ENCODE measurements at places on chromosomes 6 and 20.

- DNase-seq, result no peak
Observed at GRCh38 chr6:61210549-61210948, 1075.5 kb downstream of the KHDRBS2 start.

DNA sequence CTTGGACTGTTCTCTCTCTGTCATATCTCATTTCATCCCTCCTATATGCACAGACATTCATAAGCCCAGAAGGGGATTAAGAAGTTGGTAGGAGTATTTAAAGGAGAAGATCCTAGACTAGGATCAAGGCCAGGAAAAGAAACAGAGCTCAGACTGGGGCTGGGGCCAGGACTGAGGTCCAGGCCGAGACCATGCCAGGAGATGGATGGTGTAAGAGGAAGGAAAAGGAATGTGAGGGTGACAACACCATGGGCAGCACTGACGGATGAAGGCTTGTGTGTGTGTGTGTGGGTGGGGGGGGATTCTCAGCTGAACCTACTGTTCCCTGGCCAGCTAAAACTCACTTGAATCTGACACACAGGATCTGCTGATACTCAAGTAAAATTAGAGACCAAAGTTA is 182.1 kb downstream of the KIF6 start:
- DNase-seq, result no peak

DNA sequence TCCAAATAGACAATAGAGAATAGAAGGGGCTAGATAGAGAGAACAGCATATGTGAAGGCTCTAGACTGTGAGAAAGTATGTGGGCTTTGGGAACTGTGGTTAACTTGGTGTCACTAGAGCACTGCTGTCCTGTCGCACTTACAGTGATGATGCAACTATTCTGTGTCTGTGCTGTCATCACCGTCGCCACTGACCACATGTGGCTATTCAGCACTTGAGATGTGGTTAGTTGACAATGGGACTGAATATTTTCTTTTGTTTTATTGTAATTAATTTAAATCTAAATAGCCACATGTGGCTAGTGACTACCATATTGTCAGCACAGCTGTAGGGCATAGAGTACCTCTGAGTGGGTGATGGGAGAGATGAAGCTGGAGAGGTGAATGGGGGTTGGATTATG is 39.0 kb upstream of the IFNGR1 start:
- DNase-seq, result no peak

- peak; percentile 79 for DNase-seq
Observed at GRCh38 chr6:26312501-26313397, 52.2 kb upstream of the BTN3A2 start.

DNA sequence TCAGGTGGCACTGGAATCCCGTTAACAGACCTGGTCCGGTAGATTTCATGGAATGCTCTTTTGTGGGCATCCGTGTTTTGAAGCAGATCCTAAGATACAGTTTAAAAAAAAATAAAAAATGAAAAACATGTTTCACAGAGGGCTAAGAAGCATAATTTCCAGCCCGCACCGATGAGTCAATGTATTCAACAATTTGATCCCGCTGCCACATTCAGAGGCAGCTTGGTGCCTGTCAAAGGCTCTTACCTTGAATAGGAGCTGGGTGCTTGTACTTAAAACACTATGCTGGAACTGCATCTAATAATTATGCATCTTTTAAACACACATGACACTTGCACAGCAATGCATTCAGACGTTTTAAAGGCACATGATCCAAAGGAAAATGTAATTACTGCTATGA is 164.8 kb downstream of the SYNE1 start:
- DNase-seq, result no peak

- no peak for DNase-seq
Observed at GRCh38 chr6:145815309-145816274, 997 bp upstream of the FBXO30 start.

GRCh38 chr20:51210084-51210483 is 187.2 kb upstream of the KCNG1 start:
- no peak for DNase-seq

DNA sequence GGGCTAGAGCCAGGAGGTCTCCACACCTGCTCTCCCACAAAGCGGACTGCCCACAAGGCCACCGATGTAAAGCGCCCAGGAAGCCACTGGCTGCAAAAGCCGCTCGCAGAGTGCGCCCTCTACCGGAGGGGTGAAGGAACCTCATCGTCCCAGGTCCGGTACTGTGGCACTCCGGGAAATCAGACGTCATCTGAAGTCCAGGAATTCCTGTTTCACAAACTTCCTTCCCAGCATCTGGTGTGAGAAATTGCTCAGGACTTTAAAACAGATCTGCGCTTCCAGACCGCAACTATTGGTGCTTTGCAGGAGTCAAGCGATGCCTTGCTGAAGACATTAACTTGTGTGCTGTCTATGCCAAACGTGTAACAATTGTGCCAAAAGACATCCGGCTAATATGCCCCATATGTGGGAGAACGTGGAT is 115.1 kb upstream of the ARID1B start:
- DNase-seq, result no peak

- DNase-seq, result no peak
Observed at GRCh38 chr6:81766482-81767069, 14.1 kb upstream of the TENT5A start.

- DNase-seq, result no peak
Observed at GRCh38 chr6:41469156-41470028, 76.8 kb upstream of the FOXP4 start.

- DNase-seq, result no peak
Observed at GRCh38 chr20:33725607-33726264, 5.6 kb upstream of the PXMP4 start.

- no peak for DNase-seq
Observed at GRCh38 chr6:55704421-55704820, 125.4 kb upstream of the HMGCLL1 start.

GRCh38 chr20:23251779-23252178 is 98.8 kb upstream of the NXT1 start:
- DNase-seq, result no peak

GRCh38 chr6:87851674-87852299 is 149.8 kb upstream of the AKIRIN2 start:
- DNase-seq, result no peak

DNA sequence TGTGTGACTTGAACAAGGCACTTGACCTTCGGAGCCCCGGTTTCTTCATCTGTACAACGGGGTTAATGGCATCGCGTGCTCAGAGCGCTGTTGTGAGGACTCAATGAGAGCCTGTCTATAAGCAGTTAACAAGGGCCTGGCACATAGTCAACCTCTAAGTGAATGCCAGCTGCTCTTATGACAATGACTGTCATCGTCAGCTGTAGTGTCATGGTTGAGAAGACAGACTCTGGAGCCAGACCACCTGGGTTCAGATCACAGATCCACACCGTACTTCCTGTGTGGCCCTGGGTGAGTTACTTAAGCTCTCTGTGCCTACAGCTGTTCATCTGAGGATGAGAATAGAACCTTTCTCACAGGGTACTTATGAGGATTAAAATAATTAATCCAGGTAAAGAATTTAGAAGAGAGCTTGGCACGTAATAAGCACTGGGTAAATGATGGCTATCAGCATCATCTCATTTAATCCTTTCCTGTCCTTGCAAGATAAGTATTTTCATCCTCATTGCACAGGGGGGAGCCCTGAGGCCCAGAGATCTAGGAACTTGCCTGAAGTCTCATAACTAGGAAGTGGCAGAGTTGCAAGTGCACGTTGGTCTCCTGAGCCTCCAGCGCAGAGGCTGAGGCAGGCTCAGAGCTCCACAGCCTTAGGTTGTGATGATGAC is 105.3 kb downstream of the EYA2 start:
- peak; percentile 73 for DNase-seq

- no peak for DNase-seq
Observed at GRCh38 chr6:30618270-30618797, 694 bp downstream of the MRPS18B start.

DNA sequence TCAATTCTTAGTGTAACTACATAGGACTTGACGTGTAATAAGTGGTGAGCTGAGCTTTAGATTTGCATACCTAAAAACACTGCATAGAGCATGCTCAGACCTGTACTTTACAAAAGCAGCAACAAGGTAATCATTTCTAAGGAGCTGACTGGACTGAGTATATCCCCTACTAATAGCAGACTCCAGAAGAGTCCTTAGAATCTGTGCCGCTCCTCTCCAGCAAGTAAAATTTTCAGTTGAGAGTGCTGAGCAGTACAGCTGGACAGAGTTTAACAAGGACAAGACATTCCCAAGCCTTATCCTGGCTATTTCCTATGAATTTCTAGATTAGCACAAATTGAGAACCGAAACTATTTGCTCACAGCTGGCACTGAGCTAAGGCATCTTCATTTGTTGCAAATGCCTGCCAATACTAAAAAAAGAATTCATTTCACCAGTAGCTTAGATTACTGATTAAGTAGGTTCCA is 26.1 kb upstream of the KLHL31 start:
- no peak for DNase-seq

- DNase-seq, result peak; percentile 92
Observed at GRCh38 chr6:168377484-168377855, 57.9 kb upstream of the DACT2 start.

- DNase-seq, result no peak
Observed at GRCh38 chr20:55953201-55953600, 52.1 kb downstream of the CBLN4 start.

DNA sequence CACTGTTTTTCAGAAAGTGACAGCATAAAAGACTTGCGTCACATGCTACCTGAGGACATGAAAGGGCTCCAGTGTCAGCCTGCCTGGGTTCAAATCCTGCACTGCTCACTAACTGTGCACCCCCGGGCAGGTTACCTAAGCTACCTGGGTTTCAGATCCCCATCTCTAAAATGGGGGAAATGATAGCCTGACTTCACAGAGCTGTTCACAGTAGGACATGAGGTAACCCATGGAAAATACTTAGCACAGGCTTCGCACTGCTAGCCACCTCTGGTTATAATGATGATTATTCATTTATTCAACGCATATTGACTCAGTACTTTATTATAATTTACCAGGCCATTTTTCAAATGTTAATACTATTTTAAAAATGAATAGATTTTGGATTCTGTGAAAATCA is 23.0 kb downstream of the TBC1D7 start:
- DNase-seq, result no peak

- DNase-seq, result no peak
Observed at GRCh38 chr6:54574671-54575070, 266.4 kb downstream of the TINAG start.

DNA sequence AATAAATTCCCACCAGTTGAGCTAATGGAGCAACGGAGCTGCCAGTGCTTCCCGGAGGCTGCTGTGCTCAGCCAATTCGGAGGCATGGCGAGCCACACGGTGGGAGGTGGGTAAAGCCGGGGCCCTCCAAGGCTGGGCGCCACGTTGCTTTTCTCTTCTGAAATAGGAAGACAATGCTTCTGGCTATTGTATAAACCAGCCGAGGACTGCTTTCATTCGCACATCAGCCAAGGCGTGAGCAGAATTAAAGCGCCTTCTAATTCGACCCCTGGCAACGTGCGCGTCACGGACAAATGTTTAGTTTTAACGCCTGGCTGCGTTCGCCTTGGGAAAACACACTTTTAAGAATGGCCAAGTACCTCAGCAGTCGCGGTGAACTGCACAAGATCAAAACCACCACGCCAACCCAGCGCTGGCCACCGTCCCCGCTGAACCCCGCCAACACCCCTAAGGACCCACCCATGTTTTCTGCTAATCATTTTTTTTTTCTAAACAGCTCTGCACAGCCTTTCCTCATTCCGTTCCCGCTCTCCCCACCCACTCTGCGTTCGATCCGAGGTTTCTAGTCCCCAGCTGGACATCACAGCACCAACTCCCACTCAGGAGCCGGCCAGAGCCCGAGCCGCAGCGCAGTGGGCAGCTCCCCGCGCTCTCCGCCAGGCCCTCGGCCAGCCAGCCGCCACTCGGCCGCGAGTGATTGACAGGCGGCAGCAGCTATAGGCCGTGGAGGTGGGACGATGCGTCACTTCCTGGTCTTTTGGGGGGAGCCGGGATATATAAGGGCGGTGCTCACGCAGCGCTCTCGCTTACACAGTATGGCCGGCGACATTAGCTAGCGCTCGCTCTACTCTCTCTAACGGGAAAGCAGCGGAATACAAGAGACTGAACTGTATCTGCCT is at the start of gene AMD1:
Gene AMD1 (plus strand): TSS at position 805 of the 899 bp plus-strand sequence. CDS start 321 bp downstream, outside the sequence.
- DNase-seq, result peak; percentile 96

- DNase-seq, result no peak
Observed at GRCh38 chr6:141199074-141199473, 933.7 kb upstream of the GJE1 start.

DNA sequence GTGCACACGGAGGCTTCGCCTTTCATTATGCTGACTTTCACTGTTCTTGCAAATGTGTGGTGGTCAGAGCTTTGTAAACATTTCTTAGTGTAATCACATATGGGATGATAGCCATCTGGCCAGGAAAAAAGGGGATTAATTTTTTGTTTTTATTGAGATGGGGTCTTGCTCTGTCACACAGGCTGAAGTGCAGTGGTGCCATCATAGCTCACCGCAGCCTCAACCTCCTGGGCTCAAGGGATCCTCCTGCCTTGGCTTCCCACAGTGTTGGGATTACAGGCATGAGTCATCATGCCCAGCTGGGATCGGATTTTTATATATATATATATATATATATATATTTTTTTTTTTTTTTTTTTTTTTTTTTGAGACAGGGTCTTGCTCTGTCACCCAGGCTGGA is 11.0 kb upstream of the TIAM2 start:
- DNase-seq, result no peak

- DNase-seq, result no peak
Observed at GRCh38 chr6:129507846-129508245, 202.1 kb downstream of the ARHGAP18 start.

- DNase-seq, result no peak
Observed at GRCh38 chr20:55783381-55783780, 221.9 kb downstream of the CBLN4 start.

DNA sequence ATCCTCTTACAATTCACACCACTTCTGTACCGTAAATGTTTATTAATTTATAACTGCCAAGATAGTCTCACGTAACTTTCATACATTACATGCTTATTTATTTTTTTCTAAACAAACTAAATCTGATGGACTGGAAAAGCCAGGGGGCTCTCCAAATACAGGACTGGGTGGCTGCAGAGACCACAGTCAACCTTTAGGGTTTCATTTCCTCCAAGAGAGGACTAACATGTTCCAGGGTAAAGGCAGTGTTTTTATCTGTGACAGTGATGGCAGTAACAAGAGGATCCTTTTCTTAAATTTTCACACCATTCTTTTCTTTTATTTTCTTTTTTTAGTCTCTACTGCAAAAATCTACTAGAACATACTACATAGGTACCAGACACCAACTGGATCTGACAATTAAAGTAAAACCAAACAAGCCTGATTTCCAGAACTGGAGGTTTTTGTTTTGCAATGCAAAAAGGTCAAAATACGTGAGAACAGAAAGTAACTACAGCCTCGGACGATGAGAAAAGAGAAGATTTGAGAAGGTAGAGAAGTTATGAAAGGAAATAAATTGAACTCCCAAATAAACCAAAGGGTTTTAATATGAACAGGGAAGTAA is 1.2 kb downstream of the LMBRD1 start:
- no peak for DNase-seq
